ENCODE measurements at places on chromosomes 13 and 19.

DNA sequence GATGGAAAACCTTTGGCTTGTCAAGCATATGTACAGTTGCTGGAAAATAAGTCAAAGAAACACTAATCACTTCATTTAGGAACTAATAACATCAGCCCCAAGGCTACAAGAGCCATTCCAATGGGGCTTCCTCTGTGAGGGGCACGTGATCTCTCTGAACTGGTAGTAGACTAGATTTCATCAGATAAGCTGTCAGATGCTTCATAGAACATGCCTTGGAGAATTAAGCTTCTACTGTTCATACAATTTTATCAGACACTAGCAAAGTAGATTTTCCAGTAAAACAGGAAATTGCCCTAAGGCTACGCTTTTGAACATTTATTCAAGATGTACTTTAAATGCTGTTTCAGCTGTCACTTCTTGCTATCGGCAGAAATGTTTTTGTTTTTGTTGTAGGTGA, 107.8 kb downstream of the EDNRB start:
- H3K27me3 ChIP-seq = no peaks in the 10 kb centered on the region
- H3K27ac ChIP-seq = no peak overlapping the region
- no peak overlapping the region for H3K4me3 ChIP-seq
- H3K4me1 ChIP-seq = no peaks in the 10 kb centered on the region
- no peak for DNase-seq
- H3K36me3 ChIP-seq = no peaks in the 10 kb centered on the region

- no peak overlapping the region for H3K4me3 ChIP-seq
- no peaks in the 10 kb centered on the region for H3K36me3 ChIP-seq
- H3K27me3 ChIP-seq = no peaks in the 10 kb centered on the region
- no peak for DNase-seq
These were observed 569 bp downstream of the DCT start for GRCh38 chr13:94478913-94479312.

DNA sequence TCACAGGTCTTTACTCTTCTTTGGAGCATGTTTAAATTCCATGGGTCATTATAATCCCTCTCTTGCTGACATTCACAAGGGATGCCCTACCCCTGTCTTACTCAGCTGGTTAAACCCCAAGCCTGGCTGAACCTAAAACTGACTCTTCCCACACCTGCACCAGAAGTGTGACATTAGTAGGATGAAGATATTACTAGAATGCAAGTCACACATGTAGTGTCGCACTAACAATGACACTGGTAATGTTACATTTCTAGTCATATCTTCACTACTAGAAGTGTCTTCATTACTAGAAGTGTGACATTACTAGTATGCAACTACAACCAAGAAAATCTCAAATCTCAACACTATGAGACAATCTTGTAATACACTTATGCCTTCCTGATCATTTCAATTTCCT, 14.2 kb downstream of the ZAR1L start:
- no peaks in the 10 kb centered on the region for H3K36me3 ChIP-seq
- no peak overlapping the region for H3K4me3 ChIP-seq
- H3K4me1 ChIP-seq = no peaks in the 10 kb centered on the region
- peaks cover 5% of the 10 kb centered on the region for H3K27me3 ChIP-seq
- no peak overlapping the region for H3K27ac ChIP-seq

DNA sequence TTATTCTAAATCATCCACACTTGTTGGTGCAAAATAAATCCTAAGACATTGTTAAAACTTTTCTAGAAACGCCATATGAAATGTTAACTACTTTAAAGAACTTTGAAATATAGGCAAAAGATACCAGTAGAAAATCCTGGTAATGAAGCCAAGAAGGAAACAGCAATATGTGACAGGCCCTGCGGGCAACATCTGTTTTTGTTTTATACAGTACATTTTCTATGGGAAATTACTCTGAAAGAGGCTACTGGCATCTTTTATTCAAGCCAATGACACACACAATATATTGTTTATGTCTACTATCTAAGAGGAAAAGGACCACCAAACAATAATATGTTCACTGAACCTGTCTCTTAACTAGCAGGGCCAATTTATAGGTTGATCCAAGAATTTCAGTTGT, 829.7 kb downstream of the PCDH17 start:
- no peak overlapping the region for H3K4me3 ChIP-seq
- H3K27ac ChIP-seq = no peak overlapping the region
- no peaks in the 10 kb centered on the region for H3K4me1 ChIP-seq
- H3K36me3 ChIP-seq = no peaks in the 10 kb centered on the region

- no peaks in the 10 kb centered on the region for H3K27me3 ChIP-seq
- H3K4me3 ChIP-seq = no peak overlapping the region
- no peak overlapping the region for H3K27ac ChIP-seq
- H3K4me1 ChIP-seq = no peaks in the 10 kb centered on the region
- H3K36me3 ChIP-seq = no peaks in the 10 kb centered on the region
These were observed 220.8 kb upstream of the MAB21L1 start for GRCh38 chr13:35697186-35697730.

- DNase-seq = no peak
- no peaks in the 10 kb centered on the region for H3K4me1 ChIP-seq
- H3K27ac ChIP-seq = no peak overlapping the region
- H3K4me3 ChIP-seq = no peak overlapping the region
- no peaks in the 10 kb centered on the region for H3K27me3 ChIP-seq
These were observed 146.3 kb downstream of the TM9SF2 start for GRCh38 chr13:99647596-99647985.

- no peaks in the 10 kb centered on the region for H3K27me3 ChIP-seq
- DNase-seq = no peak
- no peaks in the 10 kb centered on the region for H3K4me1 ChIP-seq
These were observed 112.3 kb upstream of the FBXL3 start for GRCh38 chr13:77139306-77139705.

DNA sequence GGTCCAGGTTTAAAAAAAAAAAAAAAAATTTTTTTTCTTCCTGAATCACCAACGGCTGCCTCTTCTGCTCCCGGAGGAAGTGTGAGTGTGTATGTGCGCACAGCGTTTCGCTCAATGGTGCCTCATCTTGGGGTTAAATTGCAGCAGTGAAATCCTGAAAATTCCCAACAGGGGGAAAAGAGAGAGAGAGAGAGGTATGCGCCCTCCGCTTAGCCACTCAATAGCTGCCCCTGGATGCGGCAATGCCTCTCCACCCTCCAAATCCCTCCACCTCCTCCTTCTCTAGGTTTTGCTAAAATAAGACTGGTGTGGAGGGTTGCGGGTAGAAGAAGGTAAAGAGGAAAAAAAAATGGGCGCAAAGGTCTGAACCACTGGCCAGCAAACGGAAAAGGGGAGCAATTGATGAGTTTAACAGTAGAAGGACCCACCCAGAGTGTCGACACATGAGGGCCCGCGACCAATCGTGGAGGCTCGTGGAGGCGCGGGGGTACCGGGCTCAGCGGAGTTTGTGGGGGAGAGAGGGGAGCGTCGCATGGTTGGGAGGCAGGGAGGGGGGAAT, 853 bp upstream of the CACNA1A start:
- H3K4me3 ChIP-seq = no peak overlapping the region
- H3K36me3 ChIP-seq = no peaks in the 10 kb centered on the region
- H3K27me3 ChIP-seq = peaks cover 2% of the 10 kb centered on the region
- H3K4me1 ChIP-seq = no peaks in the 10 kb centered on the region

DNA sequence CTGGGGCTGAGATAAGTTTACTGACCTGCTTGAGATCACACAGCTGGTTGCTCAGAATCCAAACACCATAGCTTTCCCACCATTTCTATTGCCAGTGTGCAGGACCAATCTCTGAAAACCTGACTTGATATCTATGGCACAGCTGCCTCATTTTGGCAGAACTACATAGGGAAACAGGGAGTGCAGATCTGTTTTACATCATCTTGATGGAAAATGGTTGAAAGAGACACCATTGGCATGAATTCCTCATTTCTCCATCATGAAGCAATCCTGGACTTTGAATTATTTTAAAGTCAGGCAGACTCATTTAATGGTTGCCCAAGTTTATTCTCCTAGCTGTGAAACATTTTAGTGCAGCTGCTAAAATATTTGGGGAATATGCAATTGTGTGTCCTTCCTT, 1628.2 kb upstream of the SLC10A2 start:
- H3K4me1 ChIP-seq = no peaks in the 10 kb centered on the region
- no peak overlapping the region for H3K27ac ChIP-seq
- DNase-seq = no peak
- H3K4me3 ChIP-seq = no peak overlapping the region
- H3K27me3 ChIP-seq = no peaks in the 10 kb centered on the region
